ENCODE measurements at places on chromosomes 12 and 14.
A peak's percentile ranks its signal among the peaks of the same experiment; 100 is the strongest.

DNA sequence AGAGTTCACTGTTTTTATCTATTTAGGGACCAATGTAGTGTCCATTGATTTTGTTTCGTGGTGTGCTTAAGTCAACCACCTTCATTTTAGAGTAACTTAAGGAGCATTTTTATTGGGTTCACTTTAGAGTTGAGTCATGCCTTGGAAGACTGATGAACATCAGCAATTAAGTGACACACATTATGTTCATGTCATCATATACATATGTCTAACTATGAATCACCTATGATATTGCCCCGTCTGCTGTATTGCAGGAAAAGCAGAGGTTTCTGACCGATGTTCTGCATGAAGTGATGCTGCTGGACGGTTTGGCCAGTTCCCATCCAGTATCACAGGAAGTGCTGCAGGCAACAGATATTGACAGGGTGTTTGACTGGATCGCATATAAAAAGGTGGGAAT lies 227.1 kb downstream of the TRHDE start:
- no peak for DNase-seq

GRCh38 chr12:52362118-52362726 lies 5.1 kb downstream of the KRT85 start:
- no peak for DNase-seq

- DNase-seq = peak; percentile 37
These were observed 593 bp downstream of the PIP4P1 start for GRCh38 chr14:20460458-20461224.

GRCh38 chr12:953776-954175 lies 4.3 kb upstream of the RAD52 start:
- DNase-seq = no peak

GRCh38 chr14:49934646-49935045 lies 41.8 kb downstream of the ARF6 start:
- no peak for DNase-seq

- DNase-seq = no peak
These were observed at the start of gene ASCL4 for GRCh38 chr12:107774349-107775029. Gene ASCL4 (plus strand): TSS chr12:107774704. CDS start chr12:107775219, 515 bp downstream.

GRCh38 chr12:56836317-56836716 lies 73.2 kb downstream of the HSD17B6 start:
- no peak for DNase-seq

DNA sequence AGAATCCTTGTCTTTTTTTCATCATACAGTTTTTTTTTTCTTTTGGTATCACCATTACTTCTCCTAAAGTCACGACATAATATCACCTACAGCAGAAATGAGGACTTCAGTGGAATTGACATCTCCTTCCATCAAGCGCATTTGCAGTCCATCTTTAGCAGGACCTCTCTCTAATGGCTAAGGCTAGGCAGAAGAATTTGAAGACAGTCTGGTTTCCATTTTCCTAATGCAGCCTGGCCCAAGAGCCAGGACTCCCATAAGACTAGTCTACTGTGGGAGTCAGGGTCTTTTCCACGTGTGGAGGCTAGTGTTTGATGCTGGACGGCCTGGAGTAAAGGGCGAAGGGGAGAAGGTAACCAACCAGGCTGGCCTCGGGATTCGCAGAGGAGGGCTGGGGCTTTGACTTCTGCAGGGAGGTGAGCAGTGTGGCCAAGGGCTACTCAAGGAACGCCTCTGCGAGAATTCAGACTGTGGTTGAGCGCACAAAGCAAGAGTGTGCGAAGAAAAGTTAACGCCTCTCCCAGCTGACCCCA lies 769 bp upstream of the ZNF740 start:
- DNase-seq = no peak

GRCh38 chr14:52769887-52770286 lies 21.5 kb downstream of the GNPNAT1 start:
- no peak for DNase-seq

DNA sequence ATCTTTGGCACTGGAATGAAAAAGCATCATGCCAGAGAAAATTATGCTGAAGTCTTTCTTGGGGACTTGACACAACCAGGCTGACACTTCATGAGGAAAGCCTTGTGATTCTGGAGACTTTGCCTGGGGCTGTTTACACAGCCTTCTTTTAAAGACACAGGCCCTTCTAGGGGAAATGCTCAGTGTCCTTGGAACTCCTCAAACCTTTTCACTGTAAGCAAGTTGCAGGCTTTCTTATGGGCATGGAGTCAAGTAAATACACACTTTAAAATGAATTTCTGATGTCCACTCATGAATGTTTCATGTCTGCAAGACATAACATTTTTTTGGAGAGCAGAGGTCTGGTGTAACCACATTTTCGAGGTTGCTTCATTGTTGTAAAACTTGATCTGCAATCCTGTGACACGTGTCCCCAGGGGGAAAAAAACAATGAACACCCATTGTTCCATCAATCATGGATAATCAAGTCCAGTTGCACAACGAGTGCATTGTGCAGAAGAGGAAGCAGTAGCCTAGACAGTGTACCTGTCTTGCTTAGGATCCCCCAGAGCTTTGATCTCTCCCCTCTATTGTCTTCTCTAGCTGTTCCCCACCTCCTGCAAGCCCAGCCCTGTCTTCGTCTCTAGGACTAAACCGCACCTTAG lies 155.1 kb upstream of the PRICKLE1 start:
- no peak for DNase-seq
